ENCODE measurements at places on chromosomes 7 and 10. TPM values are rescaled to one million over a fixed set of nuclear protein-coding genes. Genes with fewer than 3 reads are reported as not detected.
A peak's percentile ranks its signal among the peaks of the same experiment; 100 is the strongest.

DNA sequence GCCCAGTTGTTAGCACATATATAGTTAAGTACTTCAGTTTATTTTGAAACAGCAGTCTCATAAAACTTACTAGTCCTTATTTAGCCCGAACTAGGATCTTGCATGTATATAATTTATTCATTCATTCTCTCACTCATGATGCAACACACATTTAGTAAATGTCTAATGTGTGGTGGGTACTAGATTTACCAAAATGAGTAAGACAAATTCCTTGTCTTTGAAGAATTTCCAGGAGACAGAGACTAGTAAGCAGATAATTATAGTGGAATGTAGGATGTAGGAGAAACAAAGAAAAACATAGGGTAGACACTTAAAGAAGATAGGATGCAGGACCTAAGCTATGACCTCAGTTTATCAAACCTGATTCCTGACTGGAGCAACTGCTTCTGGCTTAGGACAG lies 120.2 kb upstream of the AMPH start:
- H3K4me1 ChIP-seq: no peaks in the 10 kb centered on the region
- H3K36me3 ChIP-seq: peaks cover 37% of the 10 kb centered on the region
- no peak overlapping the region for H3K4me3 ChIP-seq

Gene TASOR2
- total RNA-seq: 63.9 TPM

Gene TMED4
- 70.3 TPM for total RNA-seq

DNA sequence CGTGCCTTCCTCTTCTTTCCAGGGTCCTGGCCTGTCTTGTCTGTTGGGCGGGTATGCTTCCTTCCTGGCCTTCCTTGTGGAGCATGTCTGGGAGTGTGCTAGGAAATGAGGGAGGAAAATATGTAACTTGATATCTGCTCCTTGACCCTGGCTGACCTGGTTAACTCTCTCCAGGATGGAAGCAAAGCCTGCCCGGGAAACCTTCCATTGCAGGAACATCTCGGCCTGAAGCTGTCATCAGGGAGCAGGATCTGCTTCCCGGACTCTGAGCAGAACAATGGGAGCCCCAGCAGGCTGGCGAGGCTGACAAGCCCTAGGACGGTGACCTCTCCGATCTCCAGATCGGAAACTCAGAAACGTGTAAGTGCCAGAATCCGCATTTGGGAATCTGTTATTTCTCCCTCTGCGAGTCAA lies 340.3 kb downstream of the FRMD4A start:
- H3K36me3 ChIP-seq: no peaks in the 10 kb centered on the region
- no peaks in the 10 kb centered on the region for H3K27me3 ChIP-seq
- no peak for DNase-seq

Gene PRLHR
- not detected for total RNA-seq

- peaks cover 2% of the 10 kb centered on the region for H3K4me1 ChIP-seq
- H3K27me3 ChIP-seq: no peaks in the 10 kb centered on the region
- DNase-seq: no peak
- peaks cover 4% of the 10 kb centered on the region for H3K36me3 ChIP-seq
- no peak overlapping the region for H3K4me3 ChIP-seq
- no peak overlapping the region for H3K27ac ChIP-seq
Observed at GRCh38 chr7:138838166-138838565, 40.2 kb upstream of the ATP6V0A4 start.

GRCh38 chr10:43801626-43802025 lies 152.9 kb upstream of the ZNF32 start:
- H3K4me1 ChIP-seq: peaks cover 9% of the 10 kb centered on the region
- H3K4me3 ChIP-seq: no peak overlapping the region
- H3K27ac ChIP-seq: no peak overlapping the region
- H3K27me3 ChIP-seq: no peaks in the 10 kb centered on the region
- H3K36me3 ChIP-seq: no peaks in the 10 kb centered on the region

DNA sequence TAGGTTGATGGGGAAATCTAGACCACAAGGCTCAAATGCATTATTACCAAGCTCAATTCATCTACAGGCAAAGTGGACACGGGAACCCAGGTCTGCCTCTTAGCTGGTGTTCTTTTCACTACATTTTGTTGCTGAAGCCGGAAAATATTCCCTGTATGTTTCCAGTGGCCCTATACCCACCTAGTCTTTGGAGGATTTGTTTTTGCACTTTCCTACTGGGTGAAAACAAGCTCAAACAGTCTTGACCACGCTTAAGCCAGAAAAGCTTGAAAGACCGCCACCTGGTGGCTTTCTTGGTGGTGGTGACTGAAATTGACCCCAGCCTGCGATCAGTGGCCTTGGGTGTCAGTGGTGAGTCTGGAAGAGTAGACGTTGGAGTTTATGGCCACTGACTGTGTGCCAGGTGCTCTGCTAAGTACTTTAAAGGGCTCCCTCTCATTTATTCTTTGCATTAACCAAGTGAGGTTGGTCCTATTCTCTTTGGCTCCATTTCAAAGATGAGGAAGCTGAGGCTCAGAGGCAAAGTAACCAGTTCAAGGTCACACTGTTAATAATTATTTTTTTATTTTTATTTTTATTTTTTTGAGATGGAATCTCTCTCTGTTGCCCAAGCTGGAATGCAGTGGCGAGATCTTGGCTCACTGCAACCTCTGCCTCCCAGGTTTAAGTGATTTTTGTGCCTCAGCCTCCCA lies 11.1 kb upstream of the CRTAC1 start:
- peak; percentile 42 for DNase-seq
- no peak overlapping the region for H3K4me3 ChIP-seq

Gene ANKRD1
- total RNA-seq: not detected

Data from activated naive CD8-positive, alpha-beta T cell treated with anti-CD3 and anti-CD28 coated beads for 36 hours (primary cell).